Smooth muscle cell of trachea (primary cell): ENCODE measurements at places on chromosomes 4 and X. TPM values are rescaled to one million over a fixed set of nuclear protein-coding genes. Genes with fewer than 3 reads are reported as not detected.

HPSE gene
- total RNA-seq = 0.50 and 1.6 TPM in 2 replicates

ETDA gene
- total RNA-seq = not detected in 2 replicates

GPR34 gene
- not detected in 2 replicates for total RNA-seq

PCDH18 gene
- total RNA-seq = 382 and 502 TPM in 2 replicates

P2RY4 gene
- 0.44 TPM in 1 of 2 replicates, not detected in the other for total RNA-seq

ETNPPL gene
- not detected in 2 replicates for total RNA-seq

DCAF4L1 gene
- under 0.01 and 0.17 TPM in 2 replicates for total RNA-seq

HS6ST2 gene
- under 0.01 TPM in 1 of 2 replicates, not detected in the other for total RNA-seq
